SK-MEL-5 (cell line): ENCODE measurements at places on chromosomes 1 and 21. TPM values are rescaled to one million over a fixed set of nuclear protein-coding genes. Genes with fewer than 3 reads are reported as not detected.

PAQR7 gene
- total RNA-seq = 4.2 TPM in 2 replicates

LDLRAD2 gene
- total RNA-seq = not detected in 2 replicates

SERPINC1 gene
- total RNA-seq = not detected in 2 replicates

B3GALT5 gene
- total RNA-seq = not detected in 2 replicates

ERO1B gene
- 5.6 and 7.7 TPM in 2 replicates for total RNA-seq
